Activated naive CD4-positive, alpha-beta T cell (primary cell): ENCODE measurements at places on chromosomes 1 and 21.

- DNase-seq = no peak
These were observed 70.4 kb downstream of the MRPS6 start for GRCh38 chr21:34143685-34144182.

GRCh38 chr1:172875892-172876291 lies 174.8 kb downstream of the TNFSF18 start:
- DNase-seq = no peak

DNA sequence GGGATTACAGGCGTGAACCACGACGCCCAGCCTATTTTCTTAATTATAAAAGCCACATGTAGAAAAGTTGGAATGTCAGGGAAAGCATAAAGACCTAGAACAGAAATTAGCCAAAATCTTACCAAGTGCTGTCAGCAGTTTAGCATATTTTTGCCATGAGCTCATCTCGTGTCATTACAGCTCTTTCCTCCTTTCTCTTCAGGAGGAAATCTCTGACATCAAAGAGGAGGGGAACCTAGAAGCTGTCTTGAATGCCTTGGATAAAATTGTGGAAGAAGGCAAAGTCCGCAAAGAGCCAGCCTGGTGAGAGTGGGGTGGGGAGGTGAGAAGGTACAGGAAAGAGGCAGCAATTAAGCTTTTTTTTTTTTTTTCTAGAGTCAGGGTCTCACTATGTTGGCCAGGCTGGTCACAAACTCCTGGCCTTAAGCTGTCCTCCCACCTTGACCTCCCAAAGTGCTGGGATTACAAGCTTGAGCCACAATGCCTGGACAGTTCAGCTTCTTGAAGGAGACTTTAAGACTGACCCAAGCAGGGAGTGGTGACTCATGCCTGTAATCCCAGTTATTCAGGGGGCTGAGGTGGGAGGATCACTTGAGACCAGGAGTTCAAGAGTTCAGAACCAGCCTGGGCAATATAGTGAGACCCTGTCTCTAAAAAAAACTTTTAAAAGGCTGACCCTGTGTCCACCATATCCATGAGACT lies 8.4 kb upstream of the BGLAP start:
- no peak for DNase-seq

DNA sequence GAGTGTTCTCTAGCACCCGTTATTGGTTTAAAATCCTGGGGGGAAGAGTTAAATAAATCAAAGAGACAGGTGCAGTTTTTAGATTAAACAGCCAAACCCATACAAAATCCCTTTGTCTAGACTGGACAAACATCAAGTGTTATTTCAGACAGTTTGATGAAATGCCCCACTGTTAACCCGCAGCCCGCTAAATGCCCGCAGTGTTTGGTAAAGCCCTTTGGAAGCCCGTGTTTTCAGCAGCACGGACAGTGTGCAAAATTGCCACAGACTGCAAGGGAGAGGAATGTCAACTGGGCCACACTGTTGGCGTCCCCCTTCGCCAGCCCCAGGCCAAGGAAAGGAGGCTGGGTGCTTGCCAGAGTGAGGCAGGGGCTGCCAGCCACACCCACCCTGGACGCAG lies 26.6 kb downstream of the AJAP1 start:
- no peak for DNase-seq

DNA sequence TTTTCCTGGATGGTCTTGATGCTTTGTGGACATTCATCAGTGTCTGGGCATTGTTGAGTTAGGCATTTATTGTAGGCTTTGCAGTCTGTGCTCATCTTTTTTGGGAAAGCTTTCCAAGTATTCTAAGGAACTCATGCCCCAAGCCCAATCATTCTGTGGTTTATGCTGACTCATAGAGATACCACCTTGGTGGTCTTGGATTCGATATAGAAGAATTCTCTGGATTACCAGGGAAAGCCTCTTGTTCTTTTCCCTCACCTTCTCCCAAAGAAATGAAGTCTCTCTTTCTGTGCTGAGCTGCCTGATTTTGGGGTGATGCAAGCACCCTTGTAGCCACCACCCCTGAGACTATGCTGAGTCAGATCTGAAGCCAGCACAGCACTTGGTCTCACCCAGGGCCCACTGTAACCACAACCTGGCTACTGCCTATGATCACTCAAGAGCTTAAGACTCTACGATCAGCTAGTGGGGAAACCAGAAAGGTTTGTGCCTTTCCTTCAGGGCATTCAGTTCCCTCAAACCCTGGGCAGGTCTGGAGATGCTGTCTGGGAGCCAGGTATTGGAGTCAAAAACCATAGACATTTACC lies 422.6 kb downstream of the NUF2 start:
- no peak for DNase-seq

DNA sequence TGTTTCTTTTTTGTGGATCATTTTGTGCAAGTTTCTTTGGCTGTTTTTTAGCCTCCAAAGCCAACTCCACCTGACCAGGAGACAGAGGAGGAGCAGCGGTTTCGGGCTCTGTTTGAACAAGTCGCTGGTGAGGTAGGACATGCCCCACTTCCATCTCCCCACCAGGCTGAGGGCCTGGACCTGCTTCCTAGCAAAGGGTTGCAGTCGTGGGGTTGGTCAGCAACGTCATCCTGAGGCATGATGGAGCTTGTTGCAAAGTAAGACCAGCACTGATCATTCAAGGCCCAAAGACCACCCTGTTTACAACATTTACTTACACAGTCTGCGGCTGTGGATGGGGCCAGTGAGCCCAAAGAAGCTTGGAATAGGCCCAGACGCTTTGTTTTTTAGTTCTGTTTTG lies 40.3 kb downstream of the CAPN9 start:
- DNase-seq = no peak

DNA sequence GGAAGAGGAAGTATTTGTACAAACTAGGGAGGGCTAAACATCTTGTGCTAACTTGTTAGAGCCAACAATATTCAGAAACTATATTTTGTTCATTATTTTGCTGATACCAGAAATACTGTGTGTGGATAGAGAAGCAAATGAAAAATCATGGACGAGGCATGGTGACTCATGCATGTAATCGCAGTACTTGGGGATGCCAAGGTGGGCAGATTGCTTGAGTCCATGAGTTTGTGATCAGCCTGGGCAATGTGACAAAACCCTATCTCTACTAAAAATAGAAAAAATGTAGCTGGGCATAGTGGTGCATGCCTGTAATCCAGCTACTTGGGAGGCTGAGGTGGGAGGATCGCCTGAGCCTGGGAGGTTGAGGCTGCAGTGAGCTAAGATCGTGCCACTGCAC lies 13.4 kb downstream of the LRRC41 start:
- DNase-seq = no peak

- no peak for DNase-seq
These were observed 12.2 kb downstream of the NTNG1 start for GRCh38 chr1:107153014-107153413.

DNA sequence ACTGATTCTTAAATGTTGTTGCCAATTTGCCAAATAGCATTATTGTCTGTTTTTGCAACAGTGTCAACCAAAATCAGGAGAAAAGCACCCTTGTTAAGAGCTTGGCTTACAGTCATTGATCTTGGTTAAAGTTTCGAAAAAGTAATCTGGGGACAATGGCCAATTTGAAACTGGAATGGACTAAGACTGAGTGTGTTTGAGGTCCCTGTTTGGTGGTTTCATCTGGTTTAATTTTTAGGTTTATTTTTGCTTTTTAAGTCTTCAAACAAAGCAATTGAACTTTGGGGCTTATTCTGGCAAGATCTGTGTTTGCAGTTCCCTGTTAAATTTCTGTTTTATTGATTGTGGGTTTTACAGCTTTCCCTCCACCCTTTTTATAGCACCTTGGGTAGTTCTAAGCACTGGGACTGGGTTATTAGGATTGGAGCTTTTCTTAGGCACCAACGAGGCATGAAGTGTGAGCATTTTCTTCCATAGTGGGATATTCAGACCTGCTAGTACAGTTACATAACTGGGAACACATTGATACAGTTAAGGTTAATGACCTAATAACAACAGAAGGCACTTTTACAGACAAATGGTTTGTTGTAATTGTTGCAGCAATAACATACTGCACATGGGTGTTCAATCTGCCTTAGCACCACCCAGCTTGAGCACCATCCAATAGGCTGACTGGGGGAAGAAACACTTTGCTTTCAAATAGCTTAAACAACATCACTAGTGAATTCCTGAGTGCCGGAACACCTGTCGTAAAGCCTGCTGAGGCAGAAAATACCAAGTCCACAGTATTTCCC lies 40.6 kb upstream of the MAP10 start:
- no peak for DNase-seq

- DNase-seq = no peak
These were observed 62.7 kb downstream of the BCL9 start for GRCh38 chr1:147603986-147604385.

DNA sequence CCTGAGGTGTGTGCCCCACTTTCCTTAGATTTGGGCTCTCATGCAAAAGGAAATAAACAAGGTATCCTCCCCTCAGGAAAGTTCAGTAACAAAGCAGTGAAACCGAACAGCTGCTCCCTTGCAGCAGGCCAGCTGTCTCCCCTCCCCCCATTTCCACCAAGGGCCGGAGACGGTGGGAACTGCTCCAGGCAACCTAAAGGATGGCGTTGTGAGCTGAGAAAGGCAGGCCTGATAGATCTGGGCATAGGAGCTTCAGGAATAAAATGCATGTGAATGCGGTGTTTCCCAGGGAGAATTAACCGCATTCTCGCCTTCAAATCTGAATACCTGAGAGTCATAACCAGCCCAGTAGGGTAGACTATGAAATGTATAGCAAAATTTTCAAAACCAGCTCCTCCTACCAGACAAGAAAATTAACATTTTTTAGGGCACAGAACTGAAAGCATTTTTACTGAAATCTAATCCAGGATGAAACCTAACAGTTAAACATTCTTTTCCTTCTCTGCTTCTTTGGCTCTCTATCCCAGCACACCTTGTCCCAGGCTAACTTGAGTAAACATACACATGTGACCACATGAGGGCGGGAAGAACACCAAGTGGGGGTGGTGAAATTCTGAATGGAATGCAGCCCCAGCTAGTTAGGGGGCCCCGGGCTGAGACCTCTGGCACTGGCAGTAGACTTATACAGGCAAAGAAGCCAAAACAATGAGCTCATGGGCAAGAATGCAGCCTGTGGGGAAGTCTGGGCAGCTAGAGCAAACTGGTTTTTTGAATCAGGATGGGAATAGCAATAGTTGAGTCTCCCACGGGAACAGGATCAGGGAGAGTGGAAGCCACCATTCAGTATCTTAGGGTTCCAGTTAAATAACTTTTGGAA lies 11.5 kb downstream of the MCL1 start:
- no peak for DNase-seq

GRCh38 chr1:170668209-170669106 lies 4.5 kb downstream of the PRRX1 start:
- no peak for DNase-seq

- no peak for DNase-seq
These were observed 59.6 kb downstream of the UCK2 start for GRCh38 chr1:165886983-165887382.

DNA sequence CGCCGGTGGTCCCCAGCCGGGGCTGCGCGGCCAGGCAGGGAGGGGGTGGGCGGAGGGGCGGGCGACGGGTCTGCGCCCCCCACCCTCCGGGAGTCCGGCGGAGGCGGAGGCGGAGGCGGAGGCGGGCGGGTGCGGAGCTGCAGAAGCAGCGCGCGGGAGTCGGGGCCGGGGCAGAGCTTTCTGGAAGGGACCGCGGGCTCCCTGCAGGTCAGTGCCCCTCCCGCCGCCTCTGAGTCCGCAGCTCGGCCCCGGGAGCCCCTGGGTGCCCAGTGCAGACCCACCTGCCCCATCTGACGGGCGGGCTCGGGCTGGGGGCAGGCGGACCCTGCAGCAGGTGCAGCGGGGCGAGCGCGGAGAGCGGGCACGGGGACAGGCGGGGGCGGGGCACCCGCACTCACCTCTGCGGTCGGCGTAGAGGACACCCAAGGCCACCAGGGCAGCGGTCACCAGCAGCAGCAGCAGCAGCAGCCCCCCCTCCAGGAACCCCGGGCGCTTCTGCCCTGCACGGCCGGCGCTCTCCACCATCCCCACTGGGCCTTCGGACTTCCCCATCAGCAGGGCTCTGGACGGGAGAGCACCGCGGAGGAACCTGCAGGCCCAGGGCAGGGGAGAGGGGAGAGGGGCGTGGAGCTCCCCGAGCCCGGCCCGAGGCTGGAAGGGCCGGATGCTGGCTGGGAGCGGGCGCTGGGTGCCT lies 3.7 kb downstream of the MMEL1 start:
- DNase-seq = no peak

DNA sequence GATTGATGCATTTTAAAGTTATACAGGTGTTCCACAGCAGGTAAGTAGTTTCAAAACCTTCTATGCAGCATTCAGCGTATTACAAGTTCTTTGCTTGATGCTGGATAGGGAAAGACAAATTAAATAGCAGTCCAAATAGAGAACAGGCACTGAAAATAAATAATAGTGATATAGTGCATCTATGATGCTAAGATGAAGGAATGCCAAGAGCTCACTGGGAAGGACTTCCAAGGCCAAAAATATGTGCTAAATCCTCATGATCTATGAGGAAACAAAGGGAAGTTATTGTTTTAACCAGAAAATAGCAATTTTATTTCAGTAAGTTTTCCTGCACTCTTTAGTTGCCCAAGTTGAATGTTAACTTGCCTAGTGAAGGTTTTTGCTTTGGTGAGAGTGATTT lies 127.8 kb upstream of the GREM2 start:
- no peak for DNase-seq

DNA sequence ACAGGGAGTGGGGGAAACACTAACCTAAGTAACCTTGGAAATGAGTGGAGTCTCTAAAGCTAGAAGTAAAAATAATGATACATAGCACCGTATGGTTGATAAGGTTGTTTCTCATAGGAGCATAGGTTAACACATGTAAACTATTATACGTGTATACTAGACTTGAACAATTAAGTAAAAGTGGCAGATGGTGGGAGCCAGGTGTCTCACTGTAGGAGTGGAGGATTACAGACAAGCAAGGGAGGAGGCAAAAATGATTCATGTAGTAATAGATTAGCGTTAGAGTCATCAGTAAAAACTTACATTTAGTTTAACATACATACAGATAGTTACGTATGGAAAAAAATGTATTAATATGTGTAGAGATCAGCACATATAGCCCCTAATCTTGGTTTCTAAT lies 138.4 kb upstream of the DSCAM start:
- no peak for DNase-seq

- DNase-seq = no peak
These were observed 98.6 kb downstream of the TBX19 start for GRCh38 chr1:168379104-168379860.

GRCh38 chr1:226643611-226644540 lies 95.2 kb downstream of the ITPKB start:
- DNase-seq = no peak

DNA sequence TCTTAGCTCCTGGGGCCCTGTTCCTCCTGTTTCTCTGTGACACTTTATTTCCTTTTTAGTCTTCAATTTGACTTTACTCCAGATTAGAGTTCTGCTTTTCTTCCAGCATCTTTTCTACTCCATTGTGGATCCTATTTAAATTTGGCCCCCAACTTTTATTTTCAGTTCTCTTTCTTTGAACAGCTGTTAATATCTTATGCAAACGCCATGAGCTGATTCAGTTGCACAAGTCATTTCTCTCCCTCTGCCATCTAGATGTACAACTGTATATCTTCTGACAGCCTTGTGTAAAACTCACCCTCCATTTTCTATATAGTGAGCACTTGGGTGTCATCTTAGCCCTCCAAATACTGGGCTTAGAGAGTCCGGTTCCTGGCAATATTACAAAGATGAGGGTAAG lies 42.2 kb downstream of the SPATA17 start:
- DNase-seq = no peak

GRCh38 chr1:179230251-179230650 lies 774 bp upstream of the ABL2 start:
- no peak for DNase-seq
